ENCODE measurements at places on chromosomes 13 and 19. TPM values are rescaled to one million over a fixed set of nuclear protein-coding genes. Genes with fewer than 3 reads are reported as not detected.
A peak's percentile ranks its signal among the peaks of the same experiment; 100 is the strongest.

GRCh38 chr19:47430041-47430802, 10.9 kb upstream of the MEIS3 start:
- ATAC-seq, result peak; percentile 81

- no peak for ATAC-seq
Measured at GRCh38 chr13:43516401-43516833, 270.4 kb downstream of the ENOX1 start.

- no peak for ATAC-seq
Measured at GRCh38 chr19:8127311-8127710, 22.1 kb downstream of the FBN3 start.

DNA sequence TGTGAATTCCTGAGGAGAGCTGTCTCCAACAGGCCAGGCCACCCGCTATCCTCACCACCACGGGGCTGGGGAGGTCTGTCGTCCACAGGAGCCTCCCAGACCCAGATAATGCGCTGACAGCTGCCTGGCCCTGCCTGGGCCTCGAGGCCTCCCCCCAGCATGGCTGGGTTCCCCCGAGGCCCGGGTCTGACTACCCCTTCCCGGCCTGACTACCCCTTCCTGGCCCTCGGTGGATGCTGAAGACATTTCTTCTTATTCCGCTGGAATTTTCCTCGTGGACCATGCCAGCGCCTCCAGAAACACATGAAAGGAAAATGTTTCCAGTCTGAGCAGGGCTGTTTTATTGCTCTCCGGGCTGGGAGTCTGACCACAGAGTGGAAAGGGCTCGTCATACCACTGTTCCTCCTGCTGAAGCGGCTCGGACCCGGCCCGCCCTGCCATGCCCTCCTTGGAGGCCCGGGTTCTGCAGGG, 16.8 kb upstream of the COMP start:
- ATAC-seq, result no peak

DNA sequence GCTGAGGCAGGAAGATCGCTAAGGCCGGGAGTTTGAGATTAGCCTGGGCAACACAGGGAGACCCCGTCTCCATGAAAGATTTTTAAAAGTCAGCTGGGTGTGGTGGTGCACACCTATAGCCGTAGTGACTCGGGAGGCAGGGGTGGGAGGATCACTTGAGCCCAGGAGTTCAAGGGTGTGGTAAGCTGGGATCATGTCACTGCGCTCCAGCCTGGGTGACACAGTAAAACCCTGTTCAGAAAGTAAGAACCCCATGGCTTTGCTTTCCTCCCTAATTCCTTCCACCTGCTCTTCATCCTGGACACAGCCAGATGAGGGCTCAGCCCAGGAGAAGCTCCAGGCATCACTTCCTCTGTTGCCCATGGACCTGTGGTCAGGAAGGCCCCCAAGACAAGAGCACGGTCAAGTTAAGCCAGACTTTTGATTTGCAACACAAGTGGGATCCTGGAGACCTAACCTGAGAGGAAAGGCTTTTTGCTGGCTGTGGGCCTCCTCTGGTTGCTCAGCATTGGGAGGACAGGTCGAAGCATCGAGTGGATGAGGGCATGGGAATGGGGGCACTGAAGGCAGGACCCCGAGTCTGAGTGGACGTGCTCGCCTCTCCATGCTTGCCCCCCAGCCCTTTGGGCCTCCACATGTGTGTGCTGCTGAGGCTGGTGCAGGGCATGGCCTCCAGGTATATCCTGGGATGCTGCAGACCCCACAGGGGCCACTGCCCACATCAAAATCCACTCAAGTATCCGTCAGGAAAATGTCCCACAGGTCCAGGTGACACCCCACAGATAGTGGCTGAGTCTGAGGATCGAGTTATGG, 25.4 kb downstream of the TUBA3C start:
- ATAC-seq, result no peak

- no peak for ATAC-seq
Measured at GRCh38 chr19:7912697-7913564, 1.7 kb upstream of the TGFBR3L start.

- no peak for ATAC-seq
Measured at GRCh38 chr13:72489751-72490150, 237.7 kb downstream of the MZT1 start.

GRCh38 chr13:35514061-35514477, 37.6 kb upstream of the MAB21L1 start:
- ATAC-seq, result no peak

GRCh38 chr19:34639491-34640085, 37.4 kb downstream of the SCGB2B2 start:
- peak; percentile 41 for ATAC-seq

DNA sequence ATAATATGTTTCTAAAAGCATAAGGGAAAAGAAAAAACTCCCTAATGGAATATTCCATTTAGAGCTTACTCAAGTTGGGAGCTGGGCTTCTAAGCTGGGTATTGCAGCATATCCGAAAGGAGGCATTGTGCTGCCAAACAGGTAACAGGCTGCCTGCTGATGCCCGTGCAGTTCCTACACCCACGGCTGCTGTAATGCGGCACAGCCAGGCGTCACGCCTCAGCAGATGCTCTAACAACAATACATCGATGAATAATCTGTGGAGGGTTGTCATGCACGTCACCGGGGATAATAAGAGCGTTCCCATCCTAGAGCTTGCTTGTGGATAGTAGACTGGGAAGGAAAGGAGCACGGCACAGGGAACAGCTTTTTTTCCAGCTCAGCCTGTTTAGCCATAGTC, 1582.1 kb upstream of the SLC10A2 start:
- no peak for ATAC-seq

DNA sequence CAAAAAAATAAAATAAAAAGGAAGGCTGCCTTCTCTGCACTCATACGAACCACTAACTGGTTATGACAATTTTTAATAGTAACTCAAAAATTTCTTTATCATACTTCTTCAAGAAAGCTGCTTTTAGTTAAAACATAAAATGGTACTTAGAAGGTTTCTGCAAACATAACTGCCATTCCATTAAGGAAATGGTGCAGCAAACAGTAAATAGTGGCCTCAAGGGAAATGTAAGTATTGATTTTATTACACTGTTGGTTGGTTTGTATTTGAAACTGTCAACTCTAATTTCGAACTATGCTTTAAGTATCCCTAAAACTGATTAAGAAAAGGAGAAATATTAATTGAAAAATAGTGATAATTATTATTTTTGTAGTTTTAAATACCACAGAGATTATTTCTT, 278.0 kb downstream of the DACH1 start:
- no peak for ATAC-seq

GRCh38 chr13:108269601-108270328, at the start of gene TNFSF13B:
Gene TNFSF13B, plus strand, starts transcription at chr13:108269718. Its CDS starts 178 bp downstream, at chr13:108269896.
- peak; percentile 23 for ATAC-seq

- ATAC-seq, result no peak
Measured at GRCh38 chr13:50826035-50826434, 17.5 kb downstream of the DLEU7 start.

DNA sequence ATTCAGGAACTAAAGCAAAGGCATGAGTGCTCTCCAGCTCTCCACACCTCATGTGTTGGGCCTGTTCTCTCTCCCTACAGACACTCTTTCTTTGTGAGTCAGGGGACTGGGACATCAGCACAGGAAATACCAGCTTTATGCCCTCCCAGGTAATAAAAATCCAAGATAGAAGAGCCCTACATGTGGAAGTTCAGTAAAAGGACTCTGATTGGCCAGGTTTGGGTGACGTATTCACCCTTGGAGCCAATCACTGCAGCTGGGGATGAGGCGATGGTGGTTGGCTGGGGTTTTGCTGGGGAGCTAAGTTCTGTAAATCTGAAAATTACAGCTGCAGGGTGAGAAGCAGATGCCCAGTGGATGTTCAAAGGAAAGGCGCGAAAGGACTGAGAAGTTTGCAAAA, 32.5 kb downstream of the CCDC70 start:
- no peak for ATAC-seq

DNA sequence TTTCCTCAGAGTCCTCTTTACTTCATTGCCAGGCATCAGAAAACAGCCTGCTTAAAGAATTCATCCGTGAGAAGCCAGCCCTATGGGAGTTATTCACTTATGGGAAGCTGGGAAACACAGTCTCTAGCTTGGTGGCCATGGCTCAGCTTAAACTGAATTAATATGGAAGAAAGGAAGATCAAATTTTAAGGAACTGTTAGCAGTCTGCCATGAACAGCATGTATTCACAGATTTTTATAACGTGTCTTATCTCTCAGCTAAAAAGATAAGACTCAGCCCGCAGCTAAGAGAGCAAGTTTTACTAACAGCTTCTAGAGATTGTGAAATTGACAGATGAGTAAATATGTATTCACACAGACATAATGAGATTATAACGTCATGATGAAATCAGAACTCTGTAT, 253.7 kb upstream of the RXFP2 start:
- ATAC-seq, result no peak

- ATAC-seq, result no peak
Measured at GRCh38 chr13:20798027-20798426, 24.3 kb upstream of the EEF1AKMT1 start.

- ATAC-seq, result peak; percentile 27
Measured at GRCh38 chr13:51632591-51633362, 48.5 kb downstream of the WDFY2 start.

DNA sequence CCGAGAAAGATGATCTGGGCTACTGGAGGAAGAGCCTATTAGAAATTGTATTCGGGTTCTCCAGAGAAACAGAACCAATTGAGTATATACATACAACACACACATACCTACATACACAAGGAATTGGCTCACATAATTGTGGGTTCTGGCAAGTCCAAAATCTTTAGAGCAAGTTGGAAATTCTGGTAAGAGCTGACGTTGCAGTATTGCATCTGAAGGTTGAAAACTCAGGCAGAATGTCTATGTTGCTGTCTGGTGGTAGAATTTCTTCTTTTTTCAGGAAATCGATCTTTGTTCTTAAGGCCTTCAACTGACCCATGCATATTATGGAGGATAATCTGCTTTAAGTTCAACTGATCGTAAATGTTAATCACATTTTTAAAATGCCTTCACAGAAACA, 15.5 kb upstream of the OLFM4 start:
- no peak for ATAC-seq

DNA sequence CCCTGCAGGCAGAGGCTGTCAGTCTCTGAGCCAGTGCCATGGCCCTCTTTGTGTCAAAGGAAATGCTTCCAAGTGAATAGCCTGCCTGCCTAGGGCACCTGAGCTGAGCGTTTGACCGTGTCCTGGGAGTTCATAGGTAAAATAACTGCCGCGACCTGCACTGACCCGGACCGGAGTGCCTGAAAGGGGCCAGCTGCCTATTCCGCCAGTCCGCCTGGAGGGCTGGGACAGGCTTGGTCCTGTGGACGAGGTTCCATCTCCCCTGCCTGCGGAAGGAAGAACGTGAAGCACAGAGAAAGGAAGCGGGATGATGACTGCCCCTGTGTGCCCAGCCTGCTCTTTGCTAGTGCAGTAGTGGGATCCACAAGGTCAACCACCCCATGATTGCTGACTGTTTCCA, 17.5 kb upstream of the ZNF492 start:
- ATAC-seq, result no peak

- no peak for ATAC-seq
Measured at GRCh38 chr13:112757759-112758086, 67.9 kb downstream of the ATP11A start.

DNA sequence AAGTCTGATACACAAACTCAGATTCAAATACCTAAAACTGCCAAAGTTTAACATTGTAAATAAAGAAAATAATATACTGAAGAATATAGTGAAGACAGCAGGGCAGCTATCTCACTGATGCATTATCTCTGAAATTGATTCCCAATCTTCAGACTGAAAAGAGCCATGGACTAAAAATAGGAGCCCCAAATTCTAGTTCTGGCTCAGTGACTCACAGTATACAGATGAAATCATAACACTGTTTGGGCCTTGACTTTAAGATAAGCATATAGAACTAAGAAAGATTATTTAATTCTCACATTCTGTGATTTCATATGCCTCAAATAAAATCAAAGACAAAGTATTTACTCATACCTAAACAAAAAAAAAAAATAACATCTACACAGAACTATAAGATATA, 53.9 kb downstream of the RBM26 start:
- ATAC-seq, result no peak

DNA sequence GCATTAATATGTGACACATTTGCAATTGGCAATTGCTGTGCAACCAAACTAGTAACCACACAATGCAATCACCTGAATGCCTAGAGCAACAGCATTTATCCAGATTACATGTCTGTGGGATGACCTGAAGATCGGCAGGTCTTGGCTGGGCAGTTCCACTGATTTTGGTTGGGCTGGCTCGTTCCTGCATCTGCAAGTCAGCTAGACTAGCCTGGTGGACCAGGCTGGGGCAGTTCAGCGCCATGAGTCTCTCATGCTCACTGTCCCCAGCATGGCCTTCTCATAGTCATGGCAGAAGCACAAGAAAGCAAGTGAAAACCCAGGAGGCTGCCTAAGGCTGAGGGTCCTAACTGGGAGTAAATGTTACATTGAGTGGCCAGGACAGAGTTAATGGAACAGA, 229.1 kb upstream of the TSHZ3 start:
- ATAC-seq, result no peak

DNA sequence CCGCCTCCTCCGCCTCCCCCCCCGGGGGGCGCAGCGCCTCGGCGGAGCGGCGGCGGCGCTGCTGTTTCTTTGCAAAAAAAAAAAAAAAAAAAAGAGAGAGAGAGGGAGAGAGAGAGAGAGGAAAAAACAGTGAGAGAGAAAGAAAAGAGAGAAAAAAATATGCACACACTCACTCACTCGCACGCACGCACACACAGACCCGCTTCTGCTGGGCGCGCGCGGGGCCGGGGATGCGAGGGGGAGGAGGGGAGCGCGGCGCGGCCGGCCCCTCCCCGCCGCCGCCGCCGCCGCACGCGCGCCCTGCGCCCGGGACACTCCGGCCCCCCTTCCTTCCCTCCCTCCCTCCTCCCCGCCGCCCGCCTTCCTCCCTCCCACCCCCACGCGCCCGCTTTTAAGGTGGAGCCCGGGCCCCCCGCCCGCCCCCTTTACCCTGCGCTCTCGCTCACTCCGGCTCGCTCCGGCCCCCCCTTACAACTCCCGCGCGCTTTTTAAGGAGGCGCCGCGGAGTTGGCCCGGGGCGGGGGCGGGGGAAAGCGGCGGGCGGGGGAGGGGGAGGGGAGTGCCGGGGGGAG, at the start of gene SAMD1:
SAMD1 (minus strand) TSS at position 243 of the 572 bp plus-strand sequence.
- ATAC-seq, result no peak

GRCh38 chr13:20185366-20186056, 7.2 kb downstream of the GJB2 start:
- ATAC-seq, result peak; percentile 10

Gene KRTDAP
- 338 TPM for total RNA-seq

Gene SLITRK6
- 4.0 TPM for total RNA-seq

Gene WDFY2
- total RNA-seq, result 15.9 TPM

Gene SPACA4
- total RNA-seq, result 0.64 TPM

Gene KLK12
- total RNA-seq, result 153 TPM

Gene SIPA1L3
- 15.0 TPM for total RNA-seq

Gene MIA
- total RNA-seq, result 7.5 TPM

Gene ETV2
- 2.2 TPM for total RNA-seq

Gene PNKP
- total RNA-seq, result 29.2 TPM

Data from esophagus mucosa (tissue), 1 donor.